Activated naive CD4-positive, alpha-beta T cell treated with anti-CD3 and anti-CD28 coated beads for 36 hours (primary cell): ENCODE measurements at places on chromosomes 1 and 21.

DNA sequence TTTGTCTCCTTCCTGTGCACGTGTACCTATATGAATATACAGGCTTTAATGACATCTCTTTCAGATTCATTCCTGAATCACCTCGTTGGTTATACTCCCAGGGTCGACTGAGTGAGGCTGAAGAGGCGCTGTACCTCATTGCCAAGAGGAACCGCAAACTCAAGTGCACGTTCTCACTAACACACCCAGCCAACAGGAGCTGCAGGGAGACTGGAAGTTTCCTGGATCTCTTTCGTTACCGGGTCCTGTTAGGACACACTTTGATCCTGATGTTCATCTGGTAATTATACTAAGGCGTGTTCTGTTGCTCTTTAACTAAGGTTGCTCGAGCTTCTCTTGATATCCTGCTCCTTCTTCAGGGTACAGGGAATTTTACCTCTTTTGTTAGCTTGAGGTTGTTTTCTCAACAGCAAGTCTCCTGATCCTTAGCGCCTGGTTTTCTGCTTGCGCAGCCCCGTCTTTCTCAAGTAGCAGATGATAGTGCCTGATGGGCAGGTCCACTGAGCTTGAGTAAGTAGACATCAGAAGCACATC lies 55.1 kb downstream of the SLC22A15 start:
- no peak for DNase-seq

GRCh38 chr1:16221499-16221898 lies 9.0 kb upstream of the ARHGEF19 start:
- no peak for DNase-seq

DNA sequence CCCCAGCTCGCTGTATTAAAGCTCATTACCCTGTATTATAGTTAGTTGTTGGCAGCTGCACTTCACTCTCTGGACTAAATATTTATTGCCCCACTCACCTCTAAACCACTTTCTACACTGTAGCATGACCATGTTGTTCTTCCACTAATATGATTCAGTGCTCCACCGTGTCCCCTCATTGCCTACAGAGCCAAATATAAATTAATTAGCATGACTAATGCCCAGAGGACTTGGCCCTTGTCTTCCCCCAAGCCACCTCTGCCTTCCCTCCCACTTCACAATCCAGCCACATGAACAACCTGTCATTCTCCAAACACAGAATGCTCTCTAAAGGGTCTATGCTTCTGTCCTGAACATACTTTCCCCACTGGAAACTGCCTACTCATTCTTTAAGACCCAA lies 276.5 kb downstream of the PLPP3 start:
- DNase-seq: no peak

DNA sequence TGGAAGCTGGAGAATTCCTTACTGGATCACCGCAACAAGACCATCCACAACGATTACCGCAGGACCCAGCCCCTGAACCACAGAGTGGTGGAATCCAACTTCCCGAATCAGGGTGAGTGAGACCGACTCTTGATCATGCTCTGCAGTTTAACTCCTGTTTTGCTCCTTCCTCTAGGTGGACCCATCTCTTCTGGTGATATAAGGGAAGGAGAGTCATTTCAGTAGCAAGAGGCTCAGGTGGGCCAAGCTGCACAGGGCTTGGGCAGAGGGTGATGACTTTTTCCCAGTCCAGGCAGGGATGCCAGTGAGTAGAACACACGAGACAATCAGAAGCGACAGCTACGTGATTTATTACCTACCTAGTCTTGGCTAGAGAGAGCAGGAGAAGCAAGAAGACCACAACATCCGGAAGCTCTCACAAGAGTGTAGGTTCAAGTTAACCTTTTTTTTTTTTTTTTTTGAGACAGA lies 25.2 kb downstream of the CA6 start:
- DNase-seq: peak; percentile 81

DNA sequence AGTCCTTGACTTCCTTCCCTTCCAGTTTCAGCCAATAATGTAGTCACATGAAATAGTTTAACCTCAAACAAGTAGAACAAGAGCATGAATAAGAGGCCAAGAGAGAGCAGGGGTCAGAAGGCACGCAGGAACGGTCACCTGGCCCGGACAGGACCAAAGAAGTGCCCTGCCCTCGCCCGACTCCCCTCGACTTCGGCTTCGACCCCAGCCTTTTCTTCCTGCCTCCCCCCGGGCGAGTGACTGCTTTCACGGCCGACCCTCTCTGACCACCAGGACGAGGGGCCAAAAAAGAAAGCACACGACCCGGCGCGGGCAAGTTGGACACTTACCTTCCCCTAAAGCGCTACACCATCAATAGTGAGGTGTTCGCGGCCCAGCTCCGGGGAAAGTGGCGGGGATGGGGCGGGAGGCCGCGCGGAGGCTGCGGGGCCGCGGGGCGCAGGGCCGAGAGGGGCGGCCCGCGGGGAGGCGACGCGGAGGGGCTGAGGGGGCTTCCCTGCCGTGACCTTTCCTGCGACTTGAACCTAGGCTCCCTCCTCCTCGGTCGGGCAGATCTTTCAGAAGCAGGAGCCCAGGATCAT lies 519 bp downstream of the RERE start:
- peak; percentile 13 for DNase-seq

- peak; percentile 53 for DNase-seq
Measured at GRCh38 chr1:209190591-209191261, 392.8 kb upstream of the CAMK1G start.

- no peak for DNase-seq
Measured at GRCh38 chr21:36555199-36555800, 75.4 kb upstream of the CLDN14 start.

- no peak for DNase-seq
Measured at GRCh38 chr1:214186103-214186824, 94.7 kb upstream of the SMYD2 start.

- no peak for DNase-seq
Measured at GRCh38 chr1:236081546-236082227, 16.8 kb upstream of the NID1 start.

DNA sequence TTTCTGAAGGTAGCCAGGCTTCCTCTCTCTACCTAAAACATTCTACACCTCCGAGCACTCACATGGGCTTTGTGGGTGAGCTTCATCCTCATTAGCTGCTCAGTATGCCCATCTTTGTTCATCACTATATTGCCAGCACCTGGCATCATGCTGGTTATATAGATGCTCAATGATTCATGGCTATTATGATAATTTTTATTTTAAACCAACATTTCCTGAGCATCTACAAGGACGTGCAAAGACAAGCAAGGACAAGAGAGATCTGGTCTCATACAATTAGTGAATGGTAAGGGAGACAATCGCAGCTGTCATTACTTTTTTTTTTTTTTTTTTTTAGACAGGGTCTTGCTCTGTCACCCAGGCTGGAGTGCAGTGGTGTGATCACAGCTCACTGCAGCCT lies 11.3 kb upstream of the QSOX1 start:
- DNase-seq: no peak

DNA sequence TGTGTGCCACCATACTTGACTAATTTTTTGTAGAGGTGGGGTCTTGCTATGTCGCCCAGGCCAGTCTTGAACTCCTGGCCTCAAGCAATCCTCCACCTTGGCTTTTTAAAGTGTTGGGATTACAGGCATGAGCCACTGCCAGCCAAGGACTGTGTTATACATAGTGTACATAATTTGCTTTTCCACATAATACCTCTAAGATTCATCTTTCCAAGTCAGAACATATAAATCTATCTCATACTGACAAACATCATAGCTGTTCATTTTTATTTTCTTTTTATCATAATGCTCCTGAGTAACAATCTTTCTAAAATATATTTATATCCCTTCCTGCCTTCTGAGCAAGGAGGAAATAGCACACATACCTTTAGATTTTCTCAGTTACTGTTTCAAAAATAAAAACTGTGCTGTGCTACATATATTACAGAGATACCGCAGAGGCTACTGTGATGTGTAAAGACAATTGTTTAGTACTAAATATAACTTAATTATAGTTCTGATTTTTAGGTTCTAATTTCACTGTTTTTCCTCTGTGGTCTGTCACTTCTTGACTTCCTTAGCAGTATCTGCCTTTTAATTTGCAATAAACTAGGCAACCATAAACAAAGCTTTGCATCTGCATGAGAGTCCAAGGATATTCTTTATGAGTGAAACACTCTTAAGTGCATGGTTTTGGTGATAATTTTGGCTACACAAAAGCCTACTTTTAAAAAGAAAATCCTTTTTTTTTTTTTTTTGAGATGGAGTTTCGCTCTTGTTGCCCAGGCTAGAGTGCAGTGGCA lies 59.3 kb downstream of the EYA3 start:
- DNase-seq: no peak

- DNase-seq: no peak
Measured at GRCh38 chr21:42527127-42527488, 13.5 kb downstream of the SLC37A1 start.

DNA sequence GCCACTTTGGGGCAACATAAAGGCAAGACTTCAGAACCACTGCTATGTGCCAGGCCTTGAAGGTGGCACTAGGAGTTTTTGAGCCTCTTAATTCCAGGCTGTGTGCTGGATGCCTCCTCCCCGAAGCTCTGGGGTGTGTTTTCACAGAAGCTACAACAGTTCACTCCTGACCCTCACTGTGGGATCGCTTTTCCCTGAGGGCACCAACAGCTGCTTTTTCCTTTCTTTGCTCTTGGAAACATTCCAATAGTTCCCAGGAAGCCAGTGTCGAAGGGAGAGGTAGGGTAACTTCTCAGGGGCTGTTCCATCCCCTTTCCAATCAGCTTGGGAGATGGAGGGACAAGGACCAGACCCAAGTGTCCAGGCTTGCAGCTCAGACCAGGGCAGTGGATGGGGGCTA lies 153.4 kb downstream of the C1orf94 start:
- no peak for DNase-seq

DNA sequence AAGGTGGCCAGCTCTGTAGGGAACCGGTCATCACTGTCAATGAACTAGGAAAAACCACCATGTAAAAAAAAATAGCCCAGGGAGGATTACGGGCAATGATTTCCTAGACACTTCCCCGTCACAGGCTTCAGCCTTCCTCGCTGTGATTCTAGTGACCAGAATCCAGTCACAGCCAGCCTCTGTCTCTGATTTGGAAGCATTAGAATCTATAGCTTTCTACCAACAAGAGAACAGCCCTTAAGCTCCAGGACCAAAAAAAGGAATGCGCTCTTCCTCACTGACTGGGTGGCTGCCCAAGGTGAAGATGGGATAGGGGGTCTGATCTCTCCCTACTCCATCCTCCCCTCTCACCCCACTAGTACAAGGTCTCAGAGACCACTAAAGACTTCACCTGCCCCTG lies 67.2 kb downstream of the TEX35 start:
- no peak for DNase-seq

DNA sequence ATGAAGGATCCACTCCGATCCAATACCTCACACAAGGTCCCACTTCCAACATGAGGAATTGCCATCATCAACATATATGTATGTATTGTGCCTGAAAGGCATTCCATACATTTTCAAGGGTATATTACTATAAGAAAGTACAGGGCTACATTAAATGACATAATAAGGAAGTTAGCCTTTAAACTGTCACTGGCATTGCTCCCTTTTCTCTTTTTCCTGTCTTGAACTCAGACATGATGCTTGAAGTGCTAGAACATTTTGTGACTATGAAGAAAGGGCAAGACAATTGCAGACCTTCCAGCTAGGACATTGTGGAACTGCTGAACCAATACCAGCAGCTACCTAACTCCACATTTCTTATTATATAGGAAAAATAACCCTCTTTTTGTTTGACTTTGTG lies 2.9 kb upstream of the TSPAN2 start:
- DNase-seq: no peak

- peak; percentile 79 for DNase-seq
Measured at GRCh38 chr1:12157366-12158231, 9.2 kb upstream of the TNFRSF1B start.

DNA sequence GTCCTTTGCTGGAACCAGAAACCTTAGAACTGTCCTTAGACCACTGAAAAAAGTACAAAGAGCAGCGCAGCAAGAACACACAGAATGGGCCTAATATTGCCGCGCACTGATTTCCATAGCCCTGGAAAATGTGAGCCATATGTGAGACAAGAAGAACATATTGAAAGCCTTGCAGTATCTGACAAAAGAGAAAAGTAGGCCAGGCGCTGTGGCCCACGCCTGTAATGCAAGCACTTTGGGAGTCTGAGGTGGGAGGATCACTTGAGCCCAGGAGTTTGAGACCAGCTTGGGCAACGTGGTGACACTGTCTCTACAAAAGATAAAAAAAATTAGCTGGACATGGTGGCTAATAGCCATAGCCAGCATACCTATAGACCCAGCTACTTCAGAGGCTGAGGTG lies 300.7 kb downstream of the RYR2 start:
- no peak for DNase-seq

- DNase-seq: no peak
Measured at GRCh38 chr1:47420547-47420946, 4.5 kb downstream of the FOXE3 start.

GRCh38 chr1:208178091-208178529 lies 66.1 kb downstream of the PLXNA2 start:
- no peak for DNase-seq

- DNase-seq: no peak
Measured at GRCh38 chr1:15214527-15214926, 32.5 kb upstream of the FHAD1 start.

DNA sequence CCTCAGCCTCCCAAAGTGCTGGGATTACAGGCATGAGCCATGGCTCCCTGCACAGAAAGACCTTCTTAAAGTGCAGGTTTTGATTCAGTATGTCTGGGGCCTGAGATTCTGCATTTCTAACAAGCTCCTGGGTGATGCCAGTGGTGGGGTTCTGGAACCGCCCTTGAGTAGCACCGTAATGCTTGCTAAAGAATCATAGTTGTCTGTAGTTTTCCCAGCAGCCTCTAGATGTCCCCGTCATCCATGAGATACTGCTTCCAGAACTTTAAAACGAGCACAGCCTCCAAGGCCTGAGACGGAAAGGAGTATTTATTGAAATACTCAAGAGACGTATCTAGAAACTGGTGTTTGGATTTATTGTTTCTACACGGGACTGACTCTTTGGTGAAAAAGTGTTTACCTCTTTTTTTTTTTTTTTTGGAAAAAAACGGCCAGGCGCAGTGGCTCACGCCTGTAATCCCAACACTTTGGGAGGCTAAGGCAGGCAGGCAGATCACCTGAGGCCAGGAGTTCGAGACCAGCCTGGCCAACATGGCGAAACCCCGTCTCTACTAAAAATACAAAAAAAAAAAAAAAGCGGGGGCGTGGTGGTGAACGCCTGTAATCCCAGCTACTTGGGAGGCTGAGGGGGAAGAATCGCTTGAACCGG lies 2.6 kb upstream of the TOR3A start:
- DNase-seq: peak; percentile 69

DNA sequence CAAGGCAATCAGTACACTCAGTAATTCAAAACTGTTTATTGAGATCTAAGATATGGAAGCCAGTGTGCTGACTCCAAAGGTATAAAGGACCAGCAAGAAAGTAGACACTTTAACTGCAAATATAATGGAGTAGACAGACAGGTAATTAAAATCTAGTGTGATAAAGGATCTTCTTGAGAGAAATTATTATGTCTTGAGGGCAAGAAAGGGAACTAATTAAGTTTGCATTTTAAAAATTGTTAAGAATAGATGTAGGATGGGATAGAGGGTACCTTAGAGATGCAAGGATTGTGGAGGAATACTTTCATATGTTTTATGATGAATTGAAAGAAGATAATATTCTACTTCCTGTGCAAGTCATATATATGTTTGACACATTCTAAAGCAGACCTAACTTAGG lies 825.3 kb downstream of the LTN1 start:
- DNase-seq: no peak
